GM13976 (cell line): ENCODE measurements at places on chromosomes 16 and 17.

- no peak for DNase-seq
These were observed 4.0 kb downstream of the STXBP4 start for GRCh38 chr17:54972406-54973138.

- DNase-seq = no peak
These were observed 82.8 kb downstream of the ASIC2 start for GRCh38 chr17:33210285-33210684.

DNA sequence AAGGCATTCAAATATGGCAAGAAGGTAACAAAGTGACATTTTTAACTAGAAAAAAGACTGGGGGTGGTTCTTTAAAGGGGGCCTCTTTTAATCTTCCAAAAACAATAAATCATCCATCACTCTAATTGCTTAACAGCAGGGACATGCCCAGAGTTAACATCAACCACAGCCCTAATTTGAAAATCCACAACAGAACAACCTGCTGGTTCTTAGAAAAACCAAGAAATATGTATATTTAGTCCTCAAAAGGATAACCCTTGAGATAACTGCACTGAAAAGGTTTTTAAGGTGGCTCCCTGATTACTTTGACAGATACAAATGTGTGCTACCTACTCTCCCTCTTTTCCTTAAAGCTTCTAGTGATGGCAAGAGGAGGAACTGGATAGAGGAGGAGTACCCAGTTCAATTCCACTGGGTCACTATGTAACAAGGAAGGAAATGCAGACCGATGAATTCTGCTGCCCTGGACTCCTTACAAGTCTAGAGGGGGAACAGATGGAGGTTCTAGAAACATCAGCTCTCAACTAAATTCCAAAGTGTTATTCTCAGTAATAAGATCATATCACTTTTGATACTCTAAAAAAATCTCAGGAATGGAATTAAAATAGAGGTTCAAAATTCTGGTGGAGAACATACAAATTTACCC is 54.3 kb downstream of the N4BP1 start:
- DNase-seq = no peak

GRCh38 chr17:54968988-54969332 is 395 bp downstream of the STXBP4 start:
- peak; percentile 32 for DNase-seq

- no peak for DNase-seq
These were observed 43.5 kb upstream of the FOXF1 start for GRCh38 chr16:86466696-86467406.

DNA sequence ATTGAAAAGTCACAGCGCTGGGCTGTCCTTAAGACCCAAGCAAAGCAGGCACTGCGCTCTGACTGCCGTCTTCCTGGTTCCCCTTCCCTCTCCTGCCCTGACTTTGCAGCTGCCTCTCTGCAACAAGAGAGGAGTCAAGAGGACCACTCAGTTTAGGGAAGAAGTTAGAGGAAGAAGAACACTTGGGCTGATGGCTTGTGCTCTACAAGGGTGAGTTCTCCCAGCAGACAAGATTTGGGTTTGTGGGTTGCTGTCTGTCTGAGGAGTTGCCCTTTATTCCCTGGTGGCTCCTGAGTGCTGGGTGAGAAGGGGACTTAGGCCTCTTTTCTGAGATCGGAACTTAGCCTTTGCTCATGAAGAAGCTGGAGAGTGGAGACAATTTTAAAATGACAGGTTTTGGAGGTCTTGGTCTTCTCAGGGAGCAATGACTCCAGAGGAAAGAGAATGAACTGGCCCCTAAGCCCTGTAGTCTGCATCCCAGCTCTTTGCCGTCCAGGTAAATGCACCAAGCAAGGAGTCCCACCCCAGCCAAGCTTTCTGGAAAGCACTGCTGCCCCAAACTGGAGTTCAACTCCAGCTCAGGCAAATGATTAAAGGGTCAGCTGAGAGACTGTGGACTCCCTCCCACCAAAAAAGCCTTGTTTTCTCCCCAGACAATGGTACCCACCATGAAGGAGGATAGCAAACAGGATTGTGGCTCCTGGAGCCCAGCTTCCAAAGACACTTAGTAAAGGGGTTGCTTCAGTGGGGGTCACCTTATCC is 2.7 kb upstream of the HOXB9 start:
- no peak for DNase-seq

DNA sequence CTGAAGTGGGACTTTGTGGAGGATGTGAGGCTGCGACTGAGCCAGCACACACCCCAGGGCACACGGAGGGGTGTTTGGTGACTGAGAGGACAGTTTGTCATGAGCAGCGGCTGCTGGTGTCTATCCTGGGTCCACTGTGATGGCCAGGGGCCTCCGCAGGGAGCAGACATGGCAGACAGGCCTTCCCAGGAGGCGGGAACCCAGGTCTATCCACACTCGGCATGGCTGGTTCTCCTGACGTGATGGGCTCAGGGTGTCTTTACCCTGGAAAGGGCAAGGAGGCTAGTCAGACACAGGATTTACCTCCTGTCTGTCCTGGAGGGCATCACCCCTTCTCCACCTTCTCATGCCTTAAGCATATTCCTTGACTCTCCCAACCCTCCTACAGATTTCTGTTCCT is 671 bp upstream of the CD300C start:
- no peak for DNase-seq

DNA sequence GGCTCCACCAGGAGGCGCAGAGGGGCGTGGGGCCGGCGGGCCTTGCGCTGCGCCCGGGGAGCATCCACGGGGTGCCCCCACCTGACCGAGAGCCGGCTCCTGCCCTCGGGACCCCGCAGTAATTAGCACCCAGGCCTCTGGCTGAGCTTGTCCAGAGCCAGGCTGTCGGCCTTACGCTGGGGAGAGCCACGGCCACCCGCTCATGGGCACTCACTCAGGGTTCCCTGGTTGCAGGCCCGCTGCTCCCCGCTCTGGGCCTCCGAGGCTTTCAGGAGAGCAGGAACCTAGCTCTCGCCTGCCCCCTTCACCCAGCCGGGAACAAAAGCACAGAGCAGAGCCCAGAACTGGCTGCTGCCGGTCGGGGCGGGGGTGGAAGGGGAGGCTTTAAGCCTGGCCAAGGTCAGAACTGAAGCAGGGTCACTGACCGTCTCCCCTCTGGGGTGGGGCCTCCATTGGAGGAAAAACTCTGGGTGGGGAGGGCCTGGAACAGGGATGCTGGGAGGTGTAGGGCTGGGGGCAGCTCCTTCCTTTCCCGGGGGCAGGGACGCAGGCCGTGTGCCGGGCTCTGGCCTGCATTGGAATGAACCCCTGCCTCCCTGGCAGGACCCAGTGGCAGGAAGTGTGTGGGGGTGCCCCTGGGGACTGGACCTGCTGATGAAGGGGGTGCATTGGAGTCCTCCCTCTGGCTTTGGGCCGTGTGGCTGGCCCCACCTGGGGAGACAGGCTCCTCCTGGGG is 12.3 kb downstream of the GLIS2 start:
- DNase-seq = peak; percentile 87

DNA sequence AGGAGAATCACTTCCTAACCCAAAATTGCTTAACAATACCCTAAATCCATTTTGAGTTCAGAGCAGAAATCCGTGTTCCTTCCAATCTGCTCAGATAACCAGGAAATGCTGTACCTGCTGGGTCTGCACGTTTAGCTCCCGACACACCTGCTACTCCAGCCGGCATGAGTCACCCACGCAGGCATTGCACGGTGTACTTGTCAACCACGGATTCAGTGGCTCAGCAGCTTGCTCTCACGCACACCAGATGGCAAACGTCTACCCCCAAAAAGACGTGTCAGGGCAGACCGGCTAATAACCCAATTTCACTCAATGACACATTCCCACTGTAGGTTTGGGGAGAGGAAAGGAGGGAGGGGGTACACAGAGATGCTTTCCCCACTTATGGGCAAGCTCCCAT is 468.1 kb downstream of the SOX9 start:
- no peak for DNase-seq

- no peak for DNase-seq
These were observed 575.5 kb upstream of the C16orf82 start for GRCh38 chr16:26491101-26491670.

- no peak for DNase-seq
These were observed 16.0 kb upstream of the APPBP2 start for GRCh38 chr17:60542071-60542470.

- no peak for DNase-seq
These were observed 112.9 kb upstream of the SMURF2 start for GRCh38 chr17:64774888-64775540.

- peak; percentile 21 for DNase-seq
These were observed 107.1 kb downstream of the ADAMTS18 start for GRCh38 chr16:77327717-77328116.

GRCh38 chr17:11302401-11303186 is 61.6 kb downstream of the SHISA6 start:
- DNase-seq = no peak

DNA sequence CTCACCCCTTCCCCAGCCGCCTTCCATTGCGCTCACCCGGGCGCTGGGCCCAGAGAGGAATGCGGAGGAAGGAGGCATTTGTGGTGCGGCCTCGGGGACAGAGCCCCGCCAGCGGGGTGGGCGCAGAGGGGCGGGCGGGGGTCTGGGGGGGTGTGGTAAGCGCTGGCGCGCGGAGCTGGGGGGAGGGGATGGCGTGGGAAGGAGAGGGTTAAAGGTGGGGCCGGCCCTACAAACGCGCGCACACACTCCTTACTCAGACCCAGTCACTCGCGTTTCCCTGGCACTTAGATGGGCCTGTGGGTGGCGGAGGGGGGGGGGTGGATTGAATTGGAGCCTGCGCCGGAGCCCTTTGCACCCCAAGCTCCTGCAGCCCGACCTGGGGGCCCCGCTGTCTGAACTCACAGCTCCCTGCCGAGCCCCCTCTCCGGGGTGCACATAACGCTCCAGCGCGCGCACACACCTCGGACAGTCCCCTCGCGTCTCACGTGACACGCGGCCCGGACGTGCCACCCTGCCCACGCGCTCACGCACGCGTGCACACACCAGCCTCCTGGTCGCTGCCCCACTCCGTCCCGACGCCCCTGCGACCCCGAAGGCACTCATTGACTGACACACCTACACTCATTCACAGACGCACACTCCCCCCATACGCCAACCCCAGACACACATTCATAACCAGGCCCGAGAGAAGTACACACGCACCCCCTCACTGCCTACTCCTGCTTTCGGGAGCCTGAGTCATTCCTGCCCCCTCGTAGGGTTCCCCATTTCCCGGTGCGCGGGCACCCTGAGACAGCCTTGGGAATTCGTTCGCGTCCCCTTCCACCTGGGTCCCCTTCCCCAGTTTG is 844 bp downstream of the TBKBP1 start:
- DNase-seq = peak; percentile 60

GRCh38 chr16:643050-643368 is 1.4 kb downstream of the MCRIP2 start:
- no peak for DNase-seq

DNA sequence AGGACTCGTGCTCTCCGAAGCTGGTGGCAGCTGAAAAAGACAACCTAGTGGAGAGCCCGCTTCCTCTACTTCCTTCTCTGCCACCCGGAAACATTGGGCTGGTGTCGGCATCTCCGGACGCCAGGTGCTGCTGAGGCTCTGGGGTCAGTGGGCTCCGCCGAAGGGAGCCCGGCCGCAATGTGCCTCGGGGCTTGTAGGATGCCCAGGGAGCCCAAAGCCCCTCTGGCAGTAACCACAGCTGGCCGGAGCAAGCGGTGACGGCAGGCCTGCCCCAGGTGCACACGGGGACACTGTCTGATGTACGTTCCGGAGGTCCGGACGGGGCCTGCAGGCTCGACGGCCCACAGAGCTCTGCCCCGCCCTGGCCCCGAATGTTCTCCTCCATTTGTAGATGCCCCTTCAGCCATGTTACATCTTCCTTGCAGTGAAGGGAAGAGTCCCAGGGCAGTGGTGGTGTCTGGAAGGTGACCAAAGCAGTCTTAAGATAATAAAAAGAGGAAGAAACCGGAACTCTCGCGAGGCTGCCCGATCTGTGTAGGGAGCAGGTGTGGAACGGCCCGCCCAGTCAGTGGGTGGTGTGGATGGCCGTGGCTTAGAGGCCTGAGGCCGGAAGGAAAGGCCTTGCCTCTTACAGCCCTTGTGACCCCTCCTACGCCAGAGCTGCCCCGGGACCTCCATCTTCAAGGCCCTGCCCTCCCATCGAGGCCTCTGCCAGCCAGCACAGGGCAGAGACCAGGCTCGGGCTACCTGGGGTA is 22.6 kb downstream of the NDUFAF8 start:
- no peak for DNase-seq

GRCh38 chr16:75319513-75320411 is 68.3 kb upstream of the BCAR1 start:
- DNase-seq = peak; percentile 64

DNA sequence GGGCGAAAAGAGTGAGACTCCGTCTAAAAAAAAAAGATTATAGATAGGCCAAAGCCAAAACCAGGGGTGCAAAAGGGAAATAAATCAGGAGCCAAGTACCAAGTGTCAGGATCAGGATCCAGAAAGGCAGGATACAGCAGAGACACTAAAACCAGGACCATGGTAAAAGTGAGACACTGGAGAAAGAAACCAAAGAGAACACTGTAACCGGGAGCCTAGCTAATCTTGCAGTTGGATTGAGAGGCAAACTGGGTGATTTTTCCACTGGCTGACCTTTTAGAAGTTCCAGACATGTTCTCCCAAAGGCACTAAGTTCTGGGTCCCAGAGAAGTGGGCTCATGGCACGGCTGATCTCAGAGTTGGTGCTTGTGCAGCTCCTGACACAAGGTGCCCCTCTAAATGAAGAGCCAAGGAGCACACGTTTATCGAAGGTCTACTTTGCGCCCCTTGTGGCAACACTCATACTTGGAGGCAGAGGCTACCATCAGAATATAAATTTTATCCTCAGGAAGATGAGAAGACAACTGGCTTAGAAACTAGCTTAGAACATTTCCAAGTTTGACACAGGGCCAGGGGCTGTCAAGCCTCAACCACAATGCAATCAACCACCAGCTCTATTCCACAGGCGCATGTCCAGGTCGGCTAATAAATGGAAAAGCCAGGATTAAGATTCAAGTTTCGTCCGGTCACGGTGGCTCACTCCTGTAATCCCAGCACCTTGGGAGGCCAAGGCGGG is 27.5 kb upstream of the HELZ start:
- no peak for DNase-seq

- no peak for DNase-seq
These were observed 4.8 kb upstream of the KRT36 start for GRCh38 chr17:41494524-41494923.

DNA sequence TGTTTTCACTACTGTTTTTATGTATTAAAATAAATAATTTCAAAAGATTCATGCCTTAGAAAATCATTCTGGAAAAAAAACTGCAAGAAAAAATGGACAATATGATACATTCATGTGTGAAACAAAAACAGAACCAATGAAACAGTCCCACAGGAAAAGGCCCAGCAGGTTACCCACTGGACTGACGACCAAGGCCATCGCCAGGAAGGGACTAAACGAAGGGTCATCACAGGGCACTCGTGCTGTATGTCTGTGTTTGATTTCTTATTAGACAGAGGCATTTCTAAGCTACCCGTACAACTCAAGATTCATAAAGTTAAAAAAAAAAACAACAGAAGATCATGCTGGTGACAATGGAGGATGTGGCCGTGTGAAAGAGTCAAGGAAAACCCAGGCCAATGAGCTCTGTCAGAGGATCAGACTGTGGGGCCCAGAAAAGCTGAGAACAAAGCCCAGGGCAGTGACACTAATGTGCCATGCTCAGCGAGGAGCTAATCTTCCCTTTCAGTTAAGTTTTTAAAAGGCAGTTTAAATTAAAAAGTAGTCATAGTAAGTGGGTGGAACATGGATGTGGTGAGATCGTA is 31.8 kb downstream of the NSMCE1 start:
- DNase-seq = no peak
